ENCODE measurements at places on chromosomes 3 and 15.

DNA sequence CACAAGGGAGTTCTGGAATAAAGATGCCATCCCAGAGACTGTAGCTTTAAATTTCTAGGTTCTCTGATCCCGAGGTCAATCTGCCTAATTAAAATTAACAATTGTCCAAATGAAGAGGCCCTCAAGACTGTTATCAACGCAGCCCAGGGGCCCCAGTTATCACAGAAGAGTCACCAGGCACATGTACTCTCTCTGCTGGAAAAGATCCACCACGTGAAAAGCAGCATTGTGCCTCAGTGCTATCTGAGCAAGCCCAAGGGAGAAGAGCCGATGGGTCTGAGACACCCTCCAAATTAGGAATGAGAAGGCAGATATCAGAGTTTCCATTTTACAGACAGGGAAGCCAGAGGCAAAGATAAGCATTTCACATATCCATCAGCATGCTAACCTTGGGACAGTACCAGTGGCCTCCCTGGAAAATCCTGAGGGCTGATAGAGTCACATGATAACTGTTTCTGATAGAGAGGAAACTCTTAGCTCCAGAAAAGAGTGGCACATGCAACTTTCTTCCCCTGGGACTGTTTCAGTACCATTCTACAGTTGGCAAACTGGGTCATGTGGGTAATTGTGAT, 55.5 kb downstream of the ITGB5 start:
- DNase-seq, result no peak

DNA sequence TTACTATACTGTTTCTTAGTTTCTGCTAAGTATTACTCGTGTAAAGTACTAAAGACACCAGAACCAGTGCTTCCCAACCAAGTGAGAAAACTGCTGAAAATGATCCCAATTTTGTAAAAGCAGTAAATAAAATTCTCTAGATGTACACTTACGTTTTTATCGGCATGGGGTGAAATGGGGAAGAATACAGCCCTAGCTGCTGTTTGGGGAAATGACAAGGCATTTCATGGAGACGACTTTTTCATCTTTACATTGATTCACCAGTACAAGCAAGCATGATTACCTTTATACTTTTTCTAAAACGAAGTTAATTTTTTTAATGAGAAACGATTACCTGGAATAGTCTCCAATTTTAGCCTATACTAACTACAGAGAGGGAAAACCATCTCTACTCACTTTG, 1.4 kb downstream of the PSMD6 start:
- no peak for DNase-seq

- DNase-seq, result no peak
Measured at GRCh38 chr3:197174927-197175326, 123.5 kb downstream of the DLG1 start.

DNA sequence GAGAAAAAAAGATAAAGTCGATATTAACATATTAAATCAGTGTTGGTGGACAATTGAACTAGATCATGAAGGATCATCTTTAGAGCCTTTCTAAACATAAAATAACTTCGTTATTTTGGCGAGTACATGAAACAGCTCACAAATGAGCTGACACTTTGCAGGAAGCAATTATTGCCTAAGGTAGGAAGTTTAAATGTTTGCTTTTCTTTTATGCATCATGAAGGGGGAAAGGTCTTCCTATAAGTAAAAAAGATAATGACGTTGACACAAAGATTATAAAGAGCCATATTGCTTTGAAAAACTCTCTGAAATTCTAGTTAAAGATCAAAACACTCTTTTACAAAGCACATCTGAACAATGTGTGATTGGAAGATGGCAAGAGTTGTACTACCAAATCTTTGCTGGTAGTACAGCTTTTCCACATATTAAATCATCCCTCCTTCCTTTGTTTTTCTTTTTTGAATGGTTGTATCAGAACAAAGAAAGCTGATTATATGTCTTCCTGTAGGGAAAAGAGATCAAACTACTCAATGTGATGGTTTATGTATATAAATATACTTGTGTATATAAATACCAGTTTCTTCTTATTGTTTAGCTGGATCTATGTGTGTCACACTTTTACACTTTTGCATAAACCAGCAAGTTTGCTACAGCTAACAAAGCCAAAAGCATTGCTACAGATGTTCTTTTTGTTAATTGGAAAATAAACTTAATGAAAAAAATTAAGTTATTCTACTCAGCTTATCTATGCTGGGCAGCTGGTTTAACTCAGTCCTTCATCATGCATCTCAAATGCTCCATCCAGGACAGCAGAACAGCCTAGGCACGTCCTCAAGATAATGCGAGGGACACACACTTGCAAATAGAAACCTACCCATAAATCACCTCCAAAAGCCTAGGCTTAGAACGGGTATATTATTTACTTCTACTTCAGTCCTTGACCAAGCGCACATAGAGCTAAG, 850.8 kb upstream of the ROBO1 start:
- no peak for DNase-seq
